ENCODE measurements at places on chromosomes 4 and X.

GRCh38 chr4:15868111-15868510, 70.4 kb downstream of the FGFBP1 start:
- DNase-seq: peak; percentile 29

DNA sequence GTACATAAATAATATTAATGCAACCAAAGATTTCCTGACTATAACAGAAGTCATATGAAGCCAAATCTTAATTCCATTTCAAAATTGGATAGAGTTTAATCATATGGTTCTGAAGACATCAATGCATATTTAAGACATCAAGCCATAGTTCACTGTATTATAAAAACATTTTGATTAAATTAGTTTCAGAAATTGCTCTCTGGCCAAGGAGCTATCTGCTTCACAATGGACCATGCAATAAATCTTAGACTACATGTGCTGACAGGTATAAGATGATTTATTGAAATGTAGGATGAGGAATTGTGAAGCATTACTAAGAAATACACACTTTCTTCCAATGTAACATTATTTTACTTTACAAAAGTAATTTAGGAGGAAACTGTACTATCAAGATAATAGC, 81.6 kb downstream of the MID1 start:
- DNase-seq: no peak

GRCh38 chr4:13912966-13913365, 285.4 kb upstream of the BOD1L1 start:
- DNase-seq: peak; percentile 78

- peak; percentile 33 for DNase-seq
Observed at GRCh38 chrX:46577221-46578005, 3.8 kb downstream of the CHST7 start.

GRCh38 chr4:1582227-1582626, 101.9 kb downstream of the FAM53A start:
- DNase-seq: no peak

- DNase-seq: peak; percentile 77
Observed at GRCh38 chr4:86957215-86957614, 22.4 kb downstream of the AFF1 start.

- no peak for DNase-seq
Observed at GRCh38 chr4:12933760-12934221, 550.3 kb downstream of the RAB28 start.

DNA sequence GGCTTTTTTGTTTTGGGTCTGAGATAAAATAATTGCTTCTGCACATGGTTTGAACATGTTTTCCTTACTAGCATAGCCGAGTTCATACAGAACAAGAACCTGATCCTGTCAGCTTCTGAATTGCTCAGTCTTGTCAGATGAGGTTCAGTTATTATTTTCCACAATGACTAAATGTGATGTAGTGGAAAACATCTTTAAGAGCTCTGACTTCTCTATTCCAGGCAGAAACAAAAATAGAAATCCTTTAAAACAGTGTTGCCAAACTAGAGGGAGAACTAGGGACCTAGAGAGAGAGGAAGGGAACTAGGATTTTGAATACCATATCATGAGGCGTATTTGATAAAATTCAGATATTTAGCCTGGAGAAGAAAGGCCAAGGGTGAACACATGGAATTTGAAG, 2.0 kb downstream of the ATP6AP2 start:
- DNase-seq: no peak

DNA sequence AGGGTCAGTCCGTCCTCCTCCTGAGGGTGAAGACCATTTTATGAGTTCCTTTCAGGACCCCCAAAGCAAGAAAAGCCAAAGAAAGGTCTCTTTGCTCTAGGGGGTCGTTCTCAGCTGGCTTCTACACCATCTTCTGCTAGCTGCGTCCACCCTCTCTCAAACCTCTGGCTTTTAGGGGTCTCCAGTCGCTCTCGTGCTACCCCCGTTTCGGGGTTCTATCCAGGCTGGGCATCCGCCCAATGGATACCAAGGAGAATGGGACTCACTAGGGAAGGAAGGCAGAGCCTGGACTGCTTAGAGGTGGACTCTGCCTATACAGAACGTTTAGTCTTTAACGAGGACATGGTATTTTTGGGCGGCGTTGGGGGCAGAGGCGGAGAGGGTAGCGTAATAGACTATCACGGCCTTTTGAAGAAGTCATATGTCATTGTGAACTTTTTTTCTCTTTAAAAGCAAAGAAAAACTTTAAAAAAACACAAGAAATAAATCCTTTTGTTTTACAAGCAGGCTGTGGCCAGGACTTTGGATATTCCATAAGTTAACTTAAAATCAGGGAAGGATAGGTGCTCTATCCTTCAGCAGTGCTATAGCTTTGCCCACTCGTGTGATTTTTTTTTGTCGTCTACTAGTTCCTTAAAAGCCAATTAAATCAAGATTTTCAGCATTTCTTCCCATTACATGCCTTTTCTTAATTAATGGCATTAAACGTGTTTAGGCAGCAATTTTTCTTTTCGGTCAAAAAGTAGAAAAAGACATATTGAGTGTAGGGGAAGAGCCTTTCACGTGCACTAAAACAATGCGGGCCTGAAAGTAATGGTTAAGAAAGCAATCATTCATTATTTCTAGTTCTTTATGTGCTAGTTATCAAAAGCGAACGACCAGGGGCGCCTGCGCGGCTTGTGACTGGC, 7.2 kb upstream of the PITX2 start:
- DNase-seq: no peak

GRCh38 chrX:69280933-69281332, 115.7 kb upstream of the PJA1 start:
- DNase-seq: no peak

DNA sequence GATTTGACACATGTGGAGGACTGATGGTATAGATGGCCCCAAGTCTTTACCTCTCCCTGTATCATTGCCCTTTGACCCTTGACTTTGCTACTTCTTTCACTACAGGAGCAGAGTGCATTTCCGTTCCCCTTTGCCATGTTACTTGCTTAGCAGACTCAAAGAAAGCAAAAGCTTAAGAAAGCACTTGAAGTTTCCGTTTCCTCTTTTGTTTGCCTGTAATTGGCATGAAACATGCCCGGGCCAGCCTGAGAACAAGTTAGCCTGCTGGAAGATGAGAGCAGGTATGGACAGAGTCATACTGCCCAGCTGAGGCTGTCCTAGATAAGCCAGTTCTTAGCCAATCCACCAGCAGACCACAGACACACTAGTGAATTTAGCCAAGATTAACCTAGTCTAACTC, 206.0 kb downstream of the BCOR start:
- no peak for DNase-seq

GRCh38 chr4:187171706-187172339, 448.2 kb upstream of the FAT1 start:
- peak; percentile 18 for DNase-seq

DNA sequence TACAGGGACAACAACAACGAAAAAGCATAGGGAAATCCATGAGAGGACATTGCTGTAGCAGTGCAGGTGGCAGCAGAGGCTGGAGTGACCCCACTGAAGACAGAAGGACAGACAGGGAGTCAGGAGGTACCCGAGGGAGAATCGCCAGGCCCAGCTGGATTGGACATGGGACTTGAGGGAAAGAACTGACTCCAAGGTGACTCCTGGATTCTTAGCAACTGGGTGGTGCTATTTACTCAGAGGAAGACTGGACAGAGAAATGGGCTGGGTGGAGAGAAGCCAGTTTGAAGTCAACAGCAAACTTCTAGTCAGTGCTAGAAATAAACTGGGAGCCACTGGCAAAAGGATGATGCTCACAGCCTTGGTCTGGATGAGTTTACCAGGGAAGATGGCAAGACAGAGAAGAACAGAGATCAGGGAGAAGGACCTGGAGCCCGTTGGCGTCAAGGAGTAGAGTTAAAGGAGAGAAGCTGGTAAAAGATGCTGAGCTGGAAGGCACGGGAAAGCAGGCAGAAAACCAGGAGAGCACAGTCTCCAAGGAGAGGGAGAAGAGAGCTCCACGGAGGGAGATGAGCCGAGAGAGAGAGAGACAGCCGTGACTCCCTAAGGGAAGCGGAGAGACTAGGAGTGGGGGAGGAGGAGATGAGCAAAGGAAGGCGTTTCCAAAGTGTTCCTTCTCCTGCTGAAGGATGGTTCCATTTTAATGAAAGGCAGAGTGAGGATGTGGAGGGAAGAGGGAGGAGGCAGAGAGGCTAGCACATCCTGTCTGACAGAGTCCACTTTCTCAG, 119.4 kb downstream of the AFAP1 start:
- DNase-seq: no peak

- DNase-seq: no peak
Observed at GRCh38 chrX:33592396-33592795, 381.0 kb upstream of the DMD start.

- DNase-seq: peak; percentile 27
Observed at GRCh38 chr4:123631786-123632692, 235.4 kb downstream of the SPRY1 start.

- DNase-seq: peak; percentile 34
Observed at GRCh38 chrX:68693481-68694434, 46.3 kb downstream of the STARD8 start.

GRCh38 chr4:180823108-180823507, 1420.1 kb upstream of the TENM3 start:
- no peak for DNase-seq

GRCh38 chrX:43702079-43702524, 46.0 kb downstream of the MAOA start:
- DNase-seq: no peak

- DNase-seq: no peak
Observed at GRCh38 chrX:111567542-111568255, 56.3 kb downstream of the SERTM2 start.

- DNase-seq: no peak
Observed at GRCh38 chrX:24398766-24399165, 38.3 kb downstream of the SUPT20HL1 start.

DNA sequence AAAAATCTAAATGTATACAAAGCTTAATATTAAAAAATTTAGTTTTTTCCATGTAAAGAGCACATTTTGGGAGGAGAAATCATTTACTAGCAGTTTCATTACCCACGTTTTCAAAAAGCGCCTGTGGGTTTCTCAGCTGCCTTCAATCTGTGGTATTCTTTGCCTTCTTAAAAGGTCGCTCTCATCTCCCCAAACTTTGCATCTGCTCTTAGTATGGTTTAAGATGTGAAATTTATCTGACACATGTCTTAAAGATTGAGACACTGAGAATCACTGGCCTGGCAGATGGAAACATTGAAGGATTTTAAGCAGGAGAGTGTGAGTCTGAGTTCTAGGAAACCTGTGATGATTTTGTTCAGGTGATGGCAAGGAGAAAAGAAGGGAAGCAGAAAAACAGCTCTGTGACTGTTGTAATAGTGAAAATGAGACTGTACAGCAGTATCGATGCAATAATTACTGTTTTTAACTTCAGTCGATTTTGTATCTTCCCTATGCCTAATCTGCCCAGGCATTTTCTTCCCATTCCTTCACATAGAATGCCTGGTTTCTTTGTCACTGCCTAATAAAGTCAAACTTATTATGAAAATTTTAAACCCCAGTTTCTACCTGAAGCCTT, 75.9 kb downstream of the PAQR3 start:
- DNase-seq: no peak

DNA sequence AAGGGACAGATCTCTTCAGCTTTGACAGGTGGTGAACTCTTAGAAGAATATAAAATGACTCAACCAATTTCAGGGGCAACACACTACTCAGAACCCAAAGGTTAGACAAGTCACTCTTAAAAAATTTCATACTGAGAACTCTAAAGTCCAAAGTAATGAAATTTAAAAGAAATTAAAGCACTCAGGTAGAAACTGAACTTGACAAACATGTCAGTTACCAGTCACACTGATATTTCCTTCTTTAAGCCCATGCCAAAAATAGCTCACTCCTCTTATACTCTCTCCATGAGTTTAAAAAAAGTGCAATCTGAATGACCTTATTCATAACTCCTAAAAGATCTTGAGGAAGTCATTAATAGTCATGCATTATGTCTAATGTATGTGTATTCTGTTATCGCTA, 40.3 kb downstream of the AMMECR1 start:
- DNase-seq: no peak

DNA sequence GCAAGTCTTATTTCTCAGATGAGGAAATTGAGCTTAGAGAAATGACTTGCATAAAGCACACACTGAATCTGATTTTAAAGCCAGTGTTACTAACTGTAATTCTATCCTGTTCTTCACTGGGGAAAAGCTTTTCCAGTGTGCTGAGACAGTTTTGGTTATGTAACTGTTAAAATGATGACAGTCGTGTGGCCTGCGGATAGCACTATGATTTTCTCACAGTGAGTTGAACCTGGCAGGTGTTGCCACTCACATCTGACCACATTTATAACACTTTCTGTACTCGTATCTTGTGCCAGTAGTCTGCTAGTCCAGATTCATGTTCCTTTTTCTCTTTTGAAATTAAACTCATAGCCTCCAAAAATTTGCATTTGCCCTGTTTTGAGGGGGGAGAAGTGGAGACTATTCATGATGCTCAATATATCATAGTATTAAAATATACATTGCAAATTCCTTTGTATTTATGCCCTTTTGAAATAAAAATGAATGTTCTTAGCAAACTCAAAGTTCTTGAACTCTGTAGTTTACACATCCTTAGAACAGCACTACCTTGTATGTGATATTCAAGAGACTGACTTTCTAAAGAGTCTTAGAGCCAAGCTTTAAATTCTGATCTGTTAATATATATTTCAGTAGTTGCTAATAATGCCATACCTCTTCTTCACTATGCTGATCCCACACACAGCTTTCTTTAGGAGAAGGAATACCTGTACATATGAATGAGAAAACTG, 132.3 kb downstream of the PDLIM5 start:
- DNase-seq: no peak

DNA sequence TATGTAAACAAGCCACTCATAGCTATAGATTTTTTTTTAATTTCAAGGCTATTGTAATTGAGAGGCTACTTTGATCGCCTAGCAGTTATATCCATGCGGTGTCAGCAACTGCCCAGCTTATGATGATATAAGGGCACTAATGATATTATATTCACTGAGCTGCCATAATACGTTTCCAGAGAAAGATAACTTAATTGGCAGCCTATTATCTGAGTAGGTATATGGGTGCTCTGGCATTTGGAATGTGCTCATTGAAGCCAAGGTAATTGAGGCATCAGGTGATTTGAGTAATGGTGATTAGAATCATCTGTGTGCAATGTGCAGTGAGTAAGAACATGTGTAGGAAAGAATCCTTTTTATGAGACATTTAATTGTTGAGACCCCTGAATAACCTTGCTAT, 490.0 kb downstream of the CENPC start:
- DNase-seq: no peak

- DNase-seq: peak; percentile 45
Observed at GRCh38 chr4:31674313-31674947, 954.3 kb downstream of the PCDH7 start.

GRCh38 chrX:109709129-109709631, 23.9 kb downstream of the ACSL4 start:
- peak; percentile 59 for DNase-seq

DNA sequence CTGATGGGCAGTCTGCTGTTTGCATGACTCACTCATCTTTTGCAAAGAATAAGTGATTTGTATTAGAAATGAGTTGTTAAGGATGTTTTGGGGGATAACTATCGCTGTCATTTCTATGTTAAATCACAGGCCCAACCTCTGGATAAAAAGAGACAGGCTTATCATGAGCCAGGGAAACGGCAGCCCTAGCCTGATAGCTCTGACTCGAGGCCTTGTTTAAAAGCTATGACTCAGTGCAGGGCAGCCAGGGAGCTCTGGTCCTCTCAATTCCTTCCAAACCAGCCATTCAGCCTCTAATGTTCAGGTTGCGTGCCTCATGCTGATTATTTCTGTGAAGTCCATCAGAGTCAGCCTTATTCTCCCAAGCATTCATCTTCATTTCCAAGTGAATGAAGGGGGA, 305.9 kb upstream of the HAND2 start:
- DNase-seq: peak; percentile 75
